ENCODE measurements at places on chromosomes 4 and X. TPM values are rescaled to one million over a fixed set of nuclear protein-coding genes. Genes with fewer than 3 reads are reported as not detected.

The NXF2 gene
- not detected for total RNA-seq

The TRO gene
- 0.74 TPM for total RNA-seq

GRCh38 chr4:88447371-88448095 lies 9.4 kb upstream of the HERC5 start:
- H3K36me3 ChIP-seq: peaks cover 48% of the 10 kb centered on the region
- H3K27me3 ChIP-seq: no peaks in the 10 kb centered on the region
- no peak for DNase-seq
- H3K4me3 ChIP-seq: no peak overlapping the region
- peaks cover 5% of the 10 kb centered on the region for H3K4me1 ChIP-seq

DNA sequence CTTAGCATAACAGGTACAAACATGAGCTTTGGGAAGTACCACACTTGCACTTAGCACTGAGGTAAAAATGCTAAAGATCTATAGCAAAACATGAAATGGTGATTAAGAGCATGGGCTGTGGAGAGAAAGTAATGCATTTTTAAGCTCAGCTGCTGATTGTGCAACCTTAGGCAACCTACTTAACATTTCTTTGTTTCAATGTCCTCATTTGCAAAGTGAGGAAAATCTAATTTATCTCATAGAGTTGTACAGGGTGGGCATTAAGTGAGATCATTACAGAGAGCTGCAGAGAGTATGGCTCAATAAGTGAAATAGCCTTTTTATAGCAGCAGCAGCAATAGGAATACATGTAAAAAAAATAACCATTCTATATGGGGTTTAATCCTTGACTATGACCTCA lies 87.0 kb downstream of the PAK3 start:
- H3K36me3 ChIP-seq: no peaks in the 10 kb centered on the region
- no peak for DNase-seq
- H3K4me3 ChIP-seq: no peak overlapping the region
- no peaks in the 10 kb centered on the region for H3K4me1 ChIP-seq

Data from activated CD4-positive, alpha-beta T cell treated with anti-CD3 and anti-CD28 coated beads, Interleukin-2, amount 10 ng/mL, durations not matched to agents 7 days and 5 days (primary cell).